CD4-positive, alpha-beta T cell (primary cell): ENCODE measurements at places on chromosomes 6 and 20. TPM values are rescaled to one million over a fixed set of nuclear protein-coding genes. Genes with fewer than 3 reads are reported as not detected.

DNA sequence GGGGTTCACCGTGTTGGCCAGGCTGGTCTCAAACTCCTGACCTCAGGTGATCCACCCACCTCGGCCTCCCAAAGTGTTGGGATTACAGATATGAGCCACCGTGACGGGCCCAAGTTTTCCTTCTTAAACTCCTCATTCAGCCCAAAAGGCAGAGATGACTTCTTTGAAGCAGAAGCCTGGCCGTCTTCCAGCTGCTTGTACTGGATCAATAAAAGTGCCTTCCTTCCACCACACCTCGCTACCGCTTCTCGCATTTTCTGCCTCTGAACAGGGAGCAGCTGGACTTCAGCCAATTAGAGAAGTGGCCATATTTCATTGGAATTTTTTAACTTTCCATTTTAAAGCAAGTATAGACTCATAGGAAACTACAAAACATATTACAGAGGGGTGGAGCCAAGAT lies 241.1 kb downstream of the PREX1 start:
- no peak for DNase-seq

- DNase-seq, result peak; percentile 73
These were observed 40.0 kb downstream of the SF3B5 start for GRCh38 chr6:144055121-144055931.

GRCh38 chr20:41242807-41243206 lies 74.7 kb downstream of the ZHX3 start:
- DNase-seq, result no peak

GRCh38 chr6:158058171-158058651 lies 76.5 kb downstream of the SYNJ2 start:
- no peak for DNase-seq

IL17F gene
- not detected for total RNA-seq

ARHGAP40 gene
- not detected for total RNA-seq

APOM gene
- total RNA-seq, result 4.6 TPM
